PC-9 (cell line): ENCODE measurements at places on chromosomes 3 and 15. TPM values are rescaled to one million over a fixed set of nuclear protein-coding genes. Genes with fewer than 3 reads are reported as not detected.

Gene ZIC4
- not detected in 2 replicates for total RNA-seq

Gene RASGRP1
- total RNA-seq: 0.39 and 1.5 TPM in 2 replicates

GRCh38 chr15:82679626-82680199 is 30.0 kb downstream of the AP3B2 start:
- H3K27ac ChIP-seq: no peak overlapping the region
- H3K27me3 ChIP-seq: peaks cover 51% of the 10 kb centered on the region
- no peak overlapping the region for H3K4me3 ChIP-seq
- no peaks in the 10 kb centered on the region for H3K36me3 ChIP-seq

- no peak for DNase-seq
- H3K4me3 ChIP-seq: no peak overlapping the region
- peaks cover 7% of the 10 kb centered on the region; the same call in 1 of the 2 replicates for H3K27me3 ChIP-seq
- no peaks in the 10 kb centered on the region for H3K4me1 ChIP-seq
- no peaks in the 10 kb centered on the region for H3K36me3 ChIP-seq
- H3K27ac ChIP-seq: no peak overlapping the region
Observed at GRCh38 chr3:9765865-9766264, 3.9 kb downstream of the CAMK1 start.

- peaks cover 9% of the 10 kb centered on the region; the same call in 1 of the 2 replicates for H3K4me1 ChIP-seq
- no peak overlapping the region for H3K27ac ChIP-seq
- no peaks in the 10 kb centered on the region for H3K27me3 ChIP-seq
- no peak overlapping the region for H3K4me3 ChIP-seq
Observed at GRCh38 chr15:59885832-59886231, 118.3 kb upstream of the FOXB1 start.
